Trophoblast cell (in vitro differentiated cells and primary cell): ENCODE measurements at places on chromosomes 3 and 15.

GRCh38 chr3:48157202-48157840, 30.9 kb downstream of the CDC25A start:
- DNase-seq = no peak

DNA sequence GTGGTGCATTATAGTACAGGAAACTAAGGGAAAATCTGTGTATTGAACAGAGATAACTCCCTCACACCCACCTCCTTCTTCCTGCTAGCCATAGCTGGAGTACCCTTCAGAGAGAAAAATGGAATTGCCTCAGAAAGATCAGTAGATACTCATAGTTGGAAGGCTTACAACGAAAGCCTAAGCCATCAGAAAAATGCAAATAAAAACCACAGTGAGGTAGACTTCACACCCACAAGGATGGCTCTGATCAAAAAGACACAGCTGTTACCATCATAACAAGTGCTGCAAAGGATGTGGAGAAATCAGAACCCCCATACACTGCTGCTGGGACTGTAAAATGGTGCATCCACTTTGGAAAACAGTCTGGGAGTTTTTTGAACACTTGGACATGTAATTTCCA, 7.4 kb upstream of the DLG1 start:
- DNase-seq = no peak

DNA sequence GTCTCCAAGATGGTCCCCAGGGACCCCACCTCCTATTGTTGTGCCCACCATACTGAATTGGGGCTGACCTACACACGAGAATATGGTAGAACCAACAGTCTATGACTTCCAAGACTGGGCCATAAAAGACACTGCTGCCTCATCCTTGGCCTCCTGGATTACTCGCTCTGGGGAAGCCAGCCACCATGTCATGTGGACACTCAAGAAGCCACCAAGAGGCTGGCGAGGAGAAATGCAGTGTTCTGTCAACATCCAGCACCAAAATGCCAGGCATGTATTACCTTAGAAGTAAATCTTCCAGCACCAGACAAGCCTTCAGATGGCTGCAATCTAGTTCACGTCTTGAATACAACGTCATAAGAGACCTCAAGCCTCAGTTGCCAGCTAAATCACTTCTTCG, 17.1 kb upstream of the TPM1 start:
- DNase-seq = peak; percentile 70

DNA sequence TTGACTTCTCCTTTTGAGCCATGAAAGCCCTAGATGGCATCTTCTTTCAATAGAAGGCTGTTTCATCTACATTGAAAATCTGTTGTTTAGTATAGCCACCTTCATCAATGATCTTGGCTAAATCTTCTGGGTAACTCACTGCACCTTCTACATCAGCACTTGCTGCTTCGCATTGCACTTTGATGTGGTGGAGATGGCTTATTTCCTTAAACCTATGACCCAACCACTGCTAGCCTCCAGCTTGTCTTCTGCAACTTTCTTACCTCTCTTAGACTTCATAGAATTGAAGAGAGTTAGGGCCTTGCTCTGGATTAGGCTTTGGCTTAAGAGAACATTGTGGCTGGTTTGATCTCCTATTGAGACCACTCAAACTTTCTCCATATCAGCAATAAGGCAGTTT, 189.8 kb downstream of the PLCL2 start:
- DNase-seq = no peak

DNA sequence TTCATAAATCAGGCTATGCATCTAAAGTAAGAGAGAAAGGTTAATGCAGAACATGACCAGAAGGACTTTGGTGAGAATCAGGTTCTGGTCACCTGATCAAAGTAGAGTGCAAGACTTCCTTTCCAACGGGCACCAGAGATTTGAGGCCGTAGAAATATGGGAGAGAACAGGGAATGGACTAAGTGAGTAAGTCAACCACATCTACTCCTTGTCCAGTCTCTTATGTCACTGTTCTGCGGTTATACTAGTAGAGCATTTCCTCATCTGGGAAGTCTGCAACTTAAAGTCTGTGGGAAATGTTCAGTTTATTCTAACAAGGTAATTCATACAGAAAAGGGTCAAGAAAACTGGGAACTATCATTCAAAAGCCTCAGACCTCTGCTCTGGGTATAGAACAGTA, 232.8 kb downstream of the CPNE4 start:
- DNase-seq = no peak

DNA sequence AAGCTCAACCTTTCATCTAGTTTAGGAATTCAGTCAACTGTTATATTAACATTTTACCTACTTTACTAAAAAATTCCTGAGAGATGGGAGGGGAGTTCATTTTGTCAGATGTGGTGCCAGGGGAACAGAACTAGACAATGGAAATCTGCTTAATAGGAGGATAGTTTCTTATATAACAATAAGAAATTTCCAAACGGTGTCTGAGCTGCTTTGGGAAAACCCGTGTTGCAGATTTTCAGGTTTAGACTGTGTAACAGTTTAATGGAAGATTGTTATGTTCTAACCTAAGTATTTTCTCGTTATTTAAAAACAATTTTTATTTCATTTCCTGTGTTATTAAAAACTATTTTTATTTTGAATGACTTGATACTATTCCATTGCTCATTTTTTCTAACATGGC, 19.3 kb downstream of the IQGAP1 start:
- no peak for DNase-seq

GRCh38 chr15:100880139-100880896, 687 bp downstream of the ALDH1A3 start:
- DNase-seq = no peak

GRCh38 chr3:49668414-49668797, 5.7 kb upstream of the APEH start:
- no peak for DNase-seq

DNA sequence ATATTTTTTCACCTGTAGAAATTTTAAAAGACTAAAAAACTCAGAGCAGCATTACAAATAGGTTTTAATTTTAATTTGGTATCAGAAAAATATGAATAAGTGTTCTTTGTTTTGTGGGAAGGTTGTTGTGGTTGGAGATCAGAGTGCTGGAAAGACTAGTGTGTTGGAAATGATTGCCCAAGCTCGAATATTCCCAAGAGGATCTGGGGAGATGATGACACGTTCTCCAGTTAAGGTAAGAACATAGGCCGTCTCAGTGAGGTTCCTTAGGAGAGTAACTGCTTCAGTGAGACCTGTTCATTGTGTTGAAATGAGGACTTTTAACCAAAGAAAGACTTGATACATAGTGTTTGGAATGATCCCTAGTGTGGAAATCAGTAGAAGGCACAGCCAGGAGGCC, 44.8 kb downstream of the OPA1 start:
- DNase-seq = no peak

- no peak for DNase-seq
Measured at GRCh38 chr3:116034794-116035193, 410.5 kb downstream of the LSAMP start.

DNA sequence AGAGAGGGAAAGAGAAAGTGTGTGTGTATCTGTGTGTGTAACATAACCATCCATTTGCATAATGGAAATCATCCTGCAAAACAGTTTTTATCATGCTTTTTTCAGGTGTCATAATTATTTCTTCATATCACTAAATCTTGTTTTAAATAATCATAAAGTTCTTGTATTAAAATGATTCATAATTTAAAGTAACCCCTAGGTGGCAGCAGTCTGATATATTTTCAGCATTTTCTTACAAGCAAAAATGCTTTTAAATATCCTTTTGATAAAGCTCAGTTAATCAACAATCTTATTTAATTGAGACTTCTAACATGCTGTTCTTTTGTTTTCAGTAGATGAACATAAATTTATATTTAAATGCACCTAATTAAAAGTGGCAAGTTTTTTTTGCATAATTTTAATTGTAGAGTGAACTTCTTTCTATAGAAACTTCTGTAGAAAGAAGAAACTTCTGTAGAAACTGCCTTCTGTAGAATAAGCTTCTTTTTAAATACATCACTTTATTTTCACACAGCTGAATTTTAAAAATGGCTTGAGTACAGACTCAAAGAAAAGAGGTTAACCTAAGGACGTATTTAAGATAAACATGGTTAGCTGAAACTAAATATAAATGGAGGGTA, 72.5 kb downstream of the OPA1 start:
- DNase-seq = peak; percentile 2

DNA sequence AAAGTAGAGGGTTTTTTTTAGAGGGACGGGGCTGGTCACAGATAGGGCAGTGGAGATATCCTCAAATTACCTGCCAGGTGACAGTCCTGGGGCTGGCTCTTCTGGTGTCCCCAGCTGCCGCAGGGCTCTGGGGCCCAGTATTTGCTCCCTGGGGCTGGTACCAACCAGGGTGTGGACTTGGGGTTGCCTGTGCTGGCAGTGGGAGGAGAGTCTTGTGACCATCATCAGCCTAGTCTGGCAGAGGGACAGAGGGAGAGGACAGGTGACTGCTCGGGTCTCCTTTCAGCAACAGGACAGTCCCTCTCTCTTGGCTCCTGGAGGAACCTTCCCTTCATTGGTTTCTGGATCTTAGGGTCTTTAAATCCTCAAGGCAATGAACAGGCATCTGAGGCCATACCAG, 7.9 kb upstream of the RPP14 start:
- no peak for DNase-seq

- peak; percentile 62 for DNase-seq
Measured at GRCh38 chr3:113441051-113441770, at the start of gene CFAP44. Gene CFAP44, minus strand, starts transcription at chr3:113441493. Its CDS starts 7,829 bp downstream, at chr3:113433664.

- DNase-seq = no peak
Measured at GRCh38 chr3:197761784-197762183, 12.1 kb downstream of the FYTTD1 start.

- DNase-seq = peak; percentile 50
Measured at GRCh38 chr3:156024904-156025533, 95.4 kb upstream of the KCNAB1 start.

DNA sequence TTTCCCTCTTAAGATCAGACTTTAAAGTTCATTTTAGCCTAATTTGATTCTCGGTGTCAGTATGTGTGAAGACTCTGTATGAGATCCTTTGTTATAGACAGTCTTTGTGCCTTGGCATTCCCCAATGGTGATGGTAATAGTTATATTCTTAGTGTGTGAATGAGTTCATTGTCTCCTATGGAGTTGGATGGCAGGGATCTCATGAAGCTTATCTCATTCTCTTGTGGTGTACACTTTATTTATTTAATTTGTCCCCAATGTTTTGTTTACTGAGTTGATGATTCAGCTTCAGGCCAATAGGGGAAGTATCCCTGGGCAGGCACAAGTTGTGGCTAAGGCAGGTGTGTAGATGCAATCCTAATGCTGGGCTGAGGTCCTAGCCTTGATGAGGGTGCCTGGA, 222.0 kb upstream of the DPPA4 start:
- no peak for DNase-seq

- DNase-seq = no peak
Measured at GRCh38 chr15:77620960-77621647, 11.6 kb downstream of the LINGO1 start.

DNA sequence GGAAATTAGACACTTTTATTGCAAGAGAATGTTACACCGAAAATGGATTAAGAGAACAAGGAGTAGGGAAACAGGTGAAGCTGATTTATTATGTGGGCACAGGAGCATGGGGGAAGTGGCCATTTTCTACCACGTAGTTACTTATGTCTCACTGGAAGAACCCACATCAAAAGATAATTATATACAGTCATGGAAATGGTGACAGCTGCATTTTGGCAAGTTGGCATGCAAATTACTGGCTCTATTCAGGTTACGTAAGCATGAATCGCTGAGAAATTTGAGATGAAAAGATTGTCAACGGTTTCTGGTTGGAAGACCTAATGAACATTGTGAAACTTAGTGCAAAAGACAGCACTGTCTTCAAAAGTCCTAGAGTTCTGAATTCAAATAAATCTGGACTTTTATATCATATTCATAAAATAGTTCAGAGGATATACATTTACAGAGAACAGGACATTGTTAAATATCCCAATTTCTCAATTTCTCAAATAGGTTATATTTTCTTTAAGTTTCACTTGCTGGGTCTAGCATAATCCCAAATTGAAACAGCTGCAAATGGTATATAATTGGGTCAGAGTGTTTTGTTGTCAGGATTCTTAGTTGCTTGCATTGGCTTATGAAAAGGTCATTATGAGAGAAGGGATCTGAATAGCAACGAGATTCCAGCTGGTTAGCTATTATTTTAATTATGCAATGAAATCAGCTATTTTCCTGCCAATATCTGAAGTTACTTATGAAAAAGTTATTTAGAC, 567.8 kb downstream of the ZPLD1 start:
- no peak for DNase-seq

- no peak for DNase-seq
Measured at GRCh38 chr15:63238796-63239195, 38.6 kb upstream of the APH1B start.

GRCh38 chr15:50815958-50816590, 50.6 kb upstream of the SPPL2A start:
- DNase-seq = peak; percentile 29

DNA sequence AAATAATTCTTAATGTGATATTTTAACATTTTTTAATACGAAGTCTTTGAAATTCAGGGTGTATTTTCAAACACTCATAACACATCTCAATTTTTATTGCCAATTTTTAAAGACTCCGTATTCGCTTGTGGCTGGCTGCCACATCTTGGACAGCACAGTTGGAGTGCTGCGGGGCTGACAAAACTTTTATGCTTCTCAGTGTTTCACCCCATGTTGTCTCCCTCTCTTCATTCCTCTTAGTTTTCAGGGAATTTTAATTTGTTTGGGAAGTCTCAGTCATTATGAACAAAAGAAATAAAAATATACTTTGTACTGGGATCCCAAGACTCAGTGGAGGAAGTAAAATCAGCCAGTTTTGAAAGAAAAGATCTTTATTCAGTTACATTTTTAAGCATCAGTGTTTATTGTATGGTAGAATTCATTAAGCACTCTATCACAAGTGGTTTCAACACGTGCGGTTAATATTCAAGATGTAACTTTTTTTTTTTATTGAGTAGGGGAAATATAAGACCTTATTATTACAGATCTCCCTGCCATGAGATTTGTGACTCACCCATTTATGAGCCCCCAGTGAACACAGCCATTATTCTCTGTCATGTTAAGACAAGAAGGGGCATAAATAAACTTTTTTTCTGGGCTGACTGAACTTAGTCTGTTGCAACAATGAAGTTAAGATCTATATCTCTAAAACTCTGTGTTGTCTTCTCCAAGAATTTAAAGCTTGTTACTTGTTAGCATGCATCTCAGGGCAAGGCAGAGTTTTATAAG, 26.8 kb downstream of the KAT2B start:
- no peak for DNase-seq

- no peak for DNase-seq
Measured at GRCh38 chr3:48135552-48136495, 52.4 kb downstream of the CDC25A start.

- DNase-seq = no peak
Measured at GRCh38 chr15:94269954-94270353, 38.6 kb downstream of the MCTP2 start.

DNA sequence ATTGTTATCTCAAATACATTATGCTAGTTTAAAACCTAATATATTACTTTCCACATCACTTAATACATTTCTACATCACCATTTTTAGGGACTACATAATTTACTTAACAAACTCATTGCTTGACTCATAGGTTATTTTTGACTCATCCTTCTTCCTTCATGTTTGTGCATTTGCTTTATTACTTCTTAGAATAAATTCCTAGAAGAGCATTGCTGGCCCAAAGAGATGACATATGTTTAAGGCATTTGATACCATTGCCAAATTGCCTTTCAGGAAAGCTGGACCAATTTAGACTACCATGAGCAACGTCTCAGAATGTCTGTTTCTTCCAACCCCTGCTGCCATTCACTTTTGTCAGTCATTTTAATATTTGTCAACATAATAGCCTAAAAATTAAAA, 905.8 kb downstream of the IGSF11 start:
- no peak for DNase-seq

GRCh38 chr3:101938262-101938847, 89.0 kb downstream of the NFKBIZ start:
- DNase-seq = no peak

GRCh38 chr15:61032600-61033286, 196.4 kb downstream of the RORA start:
- DNase-seq = no peak
